ENCODE measurements at places on chromosomes 1 and 21.

- DNase-seq: no peak
Observed at GRCh38 chr1:191662746-191663145, 495.5 kb upstream of the RGS18 start.

GRCh38 chr1:152112101-152112884, 3.0 kb downstream of the TCHH start:
- DNase-seq: no peak

GRCh38 chr1:215595231-215595630, 28.1 kb downstream of the KCTD3 start:
- no peak for DNase-seq

- DNase-seq: no peak
Observed at GRCh38 chr1:6515771-6516170, 24.3 kb upstream of the PLEKHG5 start.

- no peak for DNase-seq
Observed at GRCh38 chr1:110508028-110508940, 10.7 kb downstream of the KCNA10 start.

DNA sequence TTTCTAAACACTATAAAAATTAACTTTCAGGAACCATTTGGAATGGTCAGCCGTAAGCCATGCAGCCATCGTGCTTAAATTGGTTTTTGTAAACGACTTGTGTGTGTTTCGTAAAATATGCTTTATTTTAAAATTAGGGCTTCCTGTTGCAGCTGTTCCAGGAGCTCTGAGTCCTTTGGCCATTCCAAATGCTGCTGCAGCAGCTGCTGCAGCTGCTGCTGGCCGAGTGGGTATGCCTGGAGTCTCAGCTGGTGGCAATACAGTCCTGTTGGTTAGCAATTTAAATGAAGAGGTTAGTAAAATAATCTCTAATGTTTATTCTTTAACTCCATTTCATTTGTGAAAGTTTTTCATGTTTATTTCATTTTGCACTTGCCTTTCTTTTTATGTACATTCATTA, 83.1 kb downstream of the PTBP2 start:
- DNase-seq: no peak

- no peak for DNase-seq
Observed at GRCh38 chr1:110185181-110185580, 24.9 kb upstream of the KCNC4 start.

- no peak for DNase-seq
Observed at GRCh38 chr1:188170411-188170810, 1341.7 kb downstream of the PLA2G4A start.

- no peak for DNase-seq
Observed at GRCh38 chr1:21510885-21511578, 1.8 kb downstream of the ALPL start.

GRCh38 chr1:212473729-212474128, 41.0 kb downstream of the NENF start:
- no peak for DNase-seq

- no peak for DNase-seq
Observed at GRCh38 chr1:179023946-179024650, 1.6 kb upstream of the FAM20B start.

DNA sequence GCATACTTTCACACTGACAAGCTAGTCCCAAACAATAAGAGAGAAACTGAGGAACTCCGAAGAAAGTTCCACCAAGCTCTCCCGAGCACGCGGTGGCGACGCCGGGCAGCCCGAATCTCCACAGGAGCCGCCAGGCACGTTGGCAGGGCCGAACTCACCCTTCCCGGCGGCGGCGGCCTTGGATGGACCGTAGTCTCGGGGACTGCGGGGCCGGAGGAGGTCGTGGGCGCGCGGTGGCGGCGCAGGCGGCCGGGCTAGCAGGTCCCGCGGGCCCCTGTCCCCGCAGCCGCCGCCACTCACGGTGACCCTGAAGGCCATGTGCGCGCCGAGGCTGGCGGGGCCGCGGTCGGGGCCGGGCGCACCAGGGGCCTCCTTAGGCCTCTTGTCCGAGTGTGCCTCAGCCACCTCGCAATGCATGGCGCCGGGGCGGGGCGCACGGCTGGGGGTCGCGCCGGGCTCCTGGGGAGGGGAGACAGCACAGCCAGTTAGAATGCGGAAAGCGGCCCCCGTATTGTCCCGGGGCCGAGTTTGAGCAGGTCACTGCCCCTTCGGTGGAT, 1.2 kb downstream of the GLIS1 start:
- DNase-seq: no peak

DNA sequence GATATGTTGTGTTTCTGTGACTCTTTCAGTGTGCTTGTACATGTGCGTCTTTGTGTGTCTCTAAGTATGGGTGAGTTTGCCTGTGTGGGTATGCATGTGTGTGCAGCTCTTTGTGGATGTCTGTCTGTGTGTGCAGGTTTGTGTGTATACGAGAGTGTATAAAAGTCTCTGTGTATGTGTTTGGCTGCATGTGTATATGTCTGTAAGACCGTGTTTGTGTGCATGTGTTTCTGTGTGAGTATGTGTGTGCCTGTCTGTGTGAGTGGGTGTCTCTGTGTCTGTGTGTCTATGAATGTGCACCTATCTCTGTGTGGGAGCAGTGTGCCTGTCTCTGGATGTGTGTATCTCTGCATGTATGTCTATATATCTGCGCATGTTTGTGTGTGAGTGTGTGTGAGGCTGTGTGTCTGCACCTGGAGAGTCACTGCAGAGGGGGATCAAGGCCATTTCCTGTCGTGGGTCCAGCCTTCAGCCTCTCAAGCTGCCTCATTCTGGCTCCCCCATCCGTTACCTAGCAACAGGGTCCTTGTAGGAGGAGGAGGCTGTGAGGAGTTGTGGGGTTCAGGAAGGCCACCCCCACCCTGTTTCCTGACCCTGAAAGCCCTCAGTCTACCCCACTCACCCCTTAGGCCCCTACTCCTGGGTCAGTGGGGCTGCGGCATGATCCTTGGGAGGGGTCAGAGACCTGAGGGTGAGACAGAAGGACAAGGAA, 10.4 kb downstream of the FGR start:
- DNase-seq: no peak

GRCh38 chr1:33155877-33156538, 25.8 kb downstream of the TRIM62 start:
- no peak for DNase-seq

- DNase-seq: no peak
Observed at GRCh38 chr1:18751425-18751824, 108.0 kb downstream of the TAS1R2 start.

GRCh38 chr21:15366555-15366954, 301.8 kb upstream of the NRIP1 start:
- no peak for DNase-seq

DNA sequence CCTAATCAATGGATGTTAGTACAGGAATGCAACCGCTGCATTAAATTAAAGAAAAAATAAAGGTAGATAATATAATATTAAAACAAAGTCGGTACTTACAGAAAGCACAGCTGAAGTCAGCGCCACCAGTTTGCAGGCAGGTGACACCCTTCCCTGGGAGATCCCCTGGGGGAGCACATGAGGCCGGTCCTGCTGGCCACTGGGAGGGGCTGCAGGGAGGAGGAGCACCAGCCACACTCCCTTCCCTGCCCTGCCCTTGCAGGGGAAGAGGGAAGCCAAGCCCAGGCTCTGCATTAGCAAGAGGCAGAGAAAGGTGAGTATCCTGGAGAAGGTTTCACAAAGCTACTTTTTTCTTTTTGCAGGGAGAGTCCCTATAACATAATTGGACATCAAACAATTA, 507.0 kb downstream of the AJAP1 start:
- no peak for DNase-seq

DNA sequence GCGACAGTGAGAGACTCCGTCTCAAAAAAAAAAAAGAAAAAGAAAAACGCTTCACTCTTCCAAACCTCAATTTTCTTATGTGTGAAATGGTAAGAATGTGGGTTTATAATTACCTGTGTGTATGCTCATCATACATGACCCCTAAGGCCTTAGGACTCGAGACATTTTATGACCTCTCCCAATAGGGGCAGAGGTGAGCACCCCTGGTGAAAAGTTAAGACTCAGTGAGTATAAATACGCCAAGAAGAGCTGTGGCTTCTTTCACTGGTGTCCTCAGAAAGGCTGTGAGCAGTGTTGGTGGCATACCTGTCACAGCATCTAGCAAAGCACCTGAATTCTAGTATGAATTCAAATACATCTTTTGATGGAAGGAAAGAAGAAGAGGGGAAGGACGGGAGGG, 7.8 kb upstream of the FCMR start:
- no peak for DNase-seq

DNA sequence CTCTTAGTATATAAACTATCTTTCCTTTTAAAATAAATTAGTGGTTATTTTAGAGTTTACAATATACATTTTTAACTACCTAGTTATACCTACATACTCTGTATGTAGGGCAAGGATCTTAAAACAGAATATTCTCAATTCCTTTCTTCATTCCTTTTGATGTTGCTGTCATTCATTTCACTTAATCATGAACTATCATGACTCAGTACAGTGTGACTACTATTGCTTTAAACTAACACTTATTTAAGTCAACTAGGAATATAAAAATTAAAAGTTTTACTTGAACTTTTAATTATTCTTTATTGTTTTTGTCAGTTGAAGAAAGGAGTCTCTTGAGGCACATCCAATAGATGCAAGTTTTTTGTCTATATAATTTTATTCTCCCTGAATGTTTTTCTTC, 726.4 kb downstream of the BRINP3 start:
- no peak for DNase-seq

GRCh38 chr1:93411000-93411399, 36.9 kb upstream of the FNBP1L start:
- DNase-seq: no peak

DNA sequence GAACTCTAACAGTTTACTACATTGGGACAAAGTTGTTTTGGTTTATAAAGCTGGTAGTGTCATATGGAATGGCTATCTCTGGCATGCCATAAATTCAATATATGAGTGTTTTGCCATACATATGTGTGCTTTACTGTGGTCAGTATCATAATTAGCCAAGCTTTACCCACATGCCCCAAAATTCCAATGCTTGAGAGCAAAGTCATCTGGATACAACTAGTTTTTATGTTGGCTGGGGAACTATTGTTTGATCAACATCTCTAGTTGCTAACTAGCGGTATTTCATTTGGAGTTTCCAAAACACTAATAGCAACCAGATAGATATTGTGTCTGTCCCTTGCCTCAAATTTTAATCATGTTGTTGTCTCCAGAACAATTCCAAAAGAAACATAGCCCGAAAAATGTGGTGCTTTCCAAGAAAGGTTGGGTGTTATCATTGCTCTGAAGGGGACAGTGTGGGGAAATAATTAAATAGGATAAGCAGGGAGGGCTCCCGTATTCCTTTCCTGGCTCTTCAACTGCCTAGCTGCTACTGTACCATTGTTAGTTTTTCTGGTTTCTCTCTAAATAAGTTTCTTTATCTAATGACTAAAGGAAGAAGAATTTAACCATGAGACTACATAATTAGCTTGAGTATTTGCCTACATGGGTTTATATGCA, 136.1 kb downstream of the TGFB2 start:
- no peak for DNase-seq

DNA sequence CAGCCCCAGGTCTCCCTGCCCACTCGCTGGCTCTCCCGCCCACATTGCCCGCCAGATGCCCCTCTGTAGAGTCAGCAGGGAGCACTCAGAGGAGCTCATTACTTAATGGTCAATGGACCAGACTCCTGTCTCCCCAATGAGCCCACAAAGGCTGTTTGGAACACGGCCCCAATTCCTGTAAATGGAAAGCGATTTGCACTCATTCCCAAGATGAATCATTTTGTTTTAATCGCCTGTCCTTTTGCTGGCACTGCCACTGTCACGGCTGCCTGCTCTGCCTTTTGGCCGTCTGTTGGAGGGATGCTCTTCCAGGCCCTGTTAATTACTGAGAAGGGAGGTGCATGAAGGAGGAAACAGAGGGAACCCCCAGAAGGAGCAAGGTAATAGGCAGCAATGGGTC, 44.8 kb upstream of the ATP2B4 start:
- no peak for DNase-seq

DNA sequence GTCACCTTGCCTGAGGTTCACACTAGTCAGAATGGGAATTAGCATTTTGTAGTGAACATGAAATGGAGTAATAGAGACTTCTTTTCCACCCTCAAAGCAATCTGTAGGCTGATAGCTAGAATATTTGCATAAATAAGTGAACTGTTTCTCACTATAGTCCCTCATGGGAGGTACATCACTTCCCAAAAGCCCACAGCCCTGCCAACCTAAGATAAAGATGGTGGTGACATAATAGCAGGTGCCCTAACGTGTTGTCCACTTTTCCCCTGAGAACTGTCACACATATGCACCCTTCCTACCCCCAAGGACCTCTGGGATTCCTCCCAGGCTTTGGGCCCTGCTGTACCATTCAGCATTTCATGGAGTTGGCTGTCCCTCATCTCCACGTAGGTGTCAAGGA, 4.4 kb downstream of the TMEM35B start:
- no peak for DNase-seq

DNA sequence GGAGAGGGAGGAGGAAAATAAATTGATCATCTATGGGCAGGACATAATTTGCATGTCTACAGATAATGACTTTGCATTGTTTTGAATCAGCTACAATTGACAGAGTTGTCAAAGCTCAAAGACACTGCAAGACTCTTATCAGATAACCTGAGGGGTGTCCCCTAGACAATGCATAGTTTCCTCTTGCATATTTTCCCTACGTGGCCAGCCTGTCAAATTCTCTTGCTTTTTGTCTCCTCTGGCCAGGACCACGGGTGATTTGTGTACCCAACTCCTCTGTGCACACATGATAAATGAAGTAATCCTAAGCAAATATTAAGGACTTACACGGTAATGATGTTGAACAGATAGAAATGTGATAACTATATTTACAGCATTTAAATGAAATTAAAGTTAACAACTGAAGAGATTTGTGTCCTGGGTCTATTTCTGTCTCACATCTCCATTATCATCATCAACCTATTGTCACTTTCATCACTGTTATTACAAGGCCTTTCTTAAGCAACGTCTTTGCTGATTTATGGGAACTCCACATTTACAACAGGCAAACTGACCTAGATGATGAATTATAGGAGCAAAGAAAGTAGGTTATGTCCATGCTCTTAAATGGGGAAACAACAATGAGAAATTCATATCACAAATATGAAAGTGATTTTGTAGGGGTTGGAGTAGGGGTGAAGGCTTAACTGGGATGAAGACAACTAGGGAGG, 18.8 kb downstream of the BATF3 start:
- DNase-seq: no peak

- DNase-seq: no peak
Observed at GRCh38 chr21:45841033-45841432, 140.5 kb upstream of the COL6A1 start.

DNA sequence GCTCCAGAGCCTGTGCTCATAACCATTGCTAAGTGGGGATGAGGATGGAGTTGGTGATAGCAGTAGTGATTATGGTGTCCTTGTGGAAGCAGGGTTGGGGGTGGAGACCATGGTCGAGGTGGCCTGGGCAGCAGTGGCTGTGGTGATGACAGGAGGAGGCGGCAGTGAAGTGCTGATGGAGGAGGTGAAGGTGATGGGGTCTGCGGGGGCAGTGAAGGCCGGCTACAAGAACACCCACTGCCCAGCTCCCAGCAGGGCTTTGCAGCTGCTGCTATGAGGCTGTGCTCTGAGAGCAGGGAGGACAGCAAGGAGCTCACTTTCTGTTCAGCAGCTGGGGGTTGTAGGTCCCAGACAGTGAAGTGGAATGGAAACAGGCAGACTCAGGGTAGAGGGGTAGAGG, 15.6 kb upstream of the DMBX1 start:
- no peak for DNase-seq

GRCh38 chr1:61284248-61284854, 202.0 kb downstream of the NFIA start:
- no peak for DNase-seq
